ENCODE measurements at places on chromosomes 11 and 22.

GRCh38 chr11:36251823-36252222, 37.4 kb downstream of the COMMD9 start:
- DNase-seq, result no peak

- peak; percentile 73 for DNase-seq
Measured at GRCh38 chr11:67634366-67635230, 4.9 kb upstream of the NUDT8 start.

GRCh38 chr11:30567120-30567519, 19.0 kb downstream of the MPPED2 start:
- DNase-seq, result no peak

DNA sequence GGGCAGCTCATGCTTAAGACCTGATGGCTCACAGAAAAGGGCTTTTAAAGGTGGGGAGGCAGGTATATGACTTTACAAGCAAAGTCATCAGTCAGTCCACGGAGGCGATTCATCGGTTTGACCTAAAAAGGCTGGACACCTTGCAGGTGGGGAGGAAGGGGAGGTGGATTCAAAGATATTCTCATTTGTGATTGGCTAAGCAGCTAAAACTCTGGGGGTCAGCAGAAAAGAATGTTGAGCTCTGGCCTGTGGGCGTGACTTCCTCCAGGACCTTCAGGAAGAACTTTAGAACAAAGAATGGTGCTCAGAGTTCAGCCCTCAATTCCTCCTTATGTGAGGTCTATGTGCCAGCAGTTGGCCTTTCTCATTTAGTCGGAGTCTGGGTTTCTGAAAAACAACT, 78.3 kb upstream of the LMO1 start:
- no peak for DNase-seq

- peak; percentile 77 for DNase-seq
Measured at GRCh38 chr11:70111269-70112016, 33.3 kb downstream of the ANO1 start.

- peak; percentile 81 for DNase-seq
Measured at GRCh38 chr11:118953265-118953664, 2.8 kb upstream of the UPK2 start.
